COLO829 (cell line): ENCODE measurements at places on chromosomes 11 and 22.

DNA sequence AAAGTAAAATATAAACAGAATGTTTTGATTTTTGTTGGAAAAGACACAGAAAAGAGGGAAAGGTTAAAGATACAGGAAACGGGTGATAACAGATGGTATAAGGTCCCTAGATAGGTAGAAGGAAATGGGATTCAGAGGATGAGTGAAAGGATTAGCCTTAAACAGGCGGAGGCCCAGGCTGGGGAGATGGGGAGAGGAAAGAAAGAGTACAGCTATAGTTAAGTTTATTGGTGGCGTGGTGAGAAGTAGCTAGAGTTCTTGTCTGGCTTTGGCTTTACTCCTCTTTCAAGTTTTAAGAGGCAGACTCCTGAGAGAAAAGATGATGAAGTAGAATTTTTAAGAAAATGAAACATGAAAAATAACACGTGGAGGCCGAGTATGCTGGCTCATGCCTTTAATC, 13.7 kb downstream of the ZBTB44 start:
- DNase-seq = no peak

DNA sequence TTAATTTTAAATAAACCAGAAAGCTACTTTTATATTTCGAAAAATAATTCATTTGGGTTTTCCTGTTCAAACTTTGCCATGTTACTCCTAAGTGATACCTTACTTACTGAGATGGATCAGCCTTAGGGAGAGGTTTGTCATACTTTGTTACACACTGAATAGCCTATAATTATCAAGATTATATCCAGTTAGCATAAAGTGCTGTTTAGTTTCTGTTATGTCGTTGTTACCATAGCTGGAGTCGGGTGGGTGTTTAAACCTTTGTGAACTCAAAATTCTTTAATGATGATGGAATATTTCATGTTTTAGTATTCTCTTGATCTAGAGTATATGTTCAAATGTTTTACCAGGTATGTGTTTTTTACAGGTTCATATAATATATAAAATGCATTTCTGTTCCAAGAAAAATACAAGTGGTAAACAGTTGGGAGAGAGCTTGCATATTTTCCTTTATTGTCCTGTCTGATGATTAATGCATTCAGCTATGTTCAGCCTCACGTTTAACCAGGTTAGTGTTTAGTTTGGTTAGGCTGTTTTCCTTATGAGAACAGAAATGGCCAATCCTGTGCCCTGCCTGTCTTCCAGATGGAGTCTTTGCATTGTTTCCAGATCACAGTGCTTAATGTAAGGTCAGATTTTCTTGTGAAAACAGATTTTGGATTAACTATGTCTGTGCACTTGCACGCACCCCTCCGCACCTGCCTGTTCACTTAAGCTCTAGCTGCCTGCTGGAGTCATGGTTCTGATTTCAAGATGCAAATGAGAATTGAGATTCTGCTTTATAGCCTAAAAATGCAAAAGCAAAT, 105.6 kb downstream of the ATXN10 start:
- DNase-seq = no peak

DNA sequence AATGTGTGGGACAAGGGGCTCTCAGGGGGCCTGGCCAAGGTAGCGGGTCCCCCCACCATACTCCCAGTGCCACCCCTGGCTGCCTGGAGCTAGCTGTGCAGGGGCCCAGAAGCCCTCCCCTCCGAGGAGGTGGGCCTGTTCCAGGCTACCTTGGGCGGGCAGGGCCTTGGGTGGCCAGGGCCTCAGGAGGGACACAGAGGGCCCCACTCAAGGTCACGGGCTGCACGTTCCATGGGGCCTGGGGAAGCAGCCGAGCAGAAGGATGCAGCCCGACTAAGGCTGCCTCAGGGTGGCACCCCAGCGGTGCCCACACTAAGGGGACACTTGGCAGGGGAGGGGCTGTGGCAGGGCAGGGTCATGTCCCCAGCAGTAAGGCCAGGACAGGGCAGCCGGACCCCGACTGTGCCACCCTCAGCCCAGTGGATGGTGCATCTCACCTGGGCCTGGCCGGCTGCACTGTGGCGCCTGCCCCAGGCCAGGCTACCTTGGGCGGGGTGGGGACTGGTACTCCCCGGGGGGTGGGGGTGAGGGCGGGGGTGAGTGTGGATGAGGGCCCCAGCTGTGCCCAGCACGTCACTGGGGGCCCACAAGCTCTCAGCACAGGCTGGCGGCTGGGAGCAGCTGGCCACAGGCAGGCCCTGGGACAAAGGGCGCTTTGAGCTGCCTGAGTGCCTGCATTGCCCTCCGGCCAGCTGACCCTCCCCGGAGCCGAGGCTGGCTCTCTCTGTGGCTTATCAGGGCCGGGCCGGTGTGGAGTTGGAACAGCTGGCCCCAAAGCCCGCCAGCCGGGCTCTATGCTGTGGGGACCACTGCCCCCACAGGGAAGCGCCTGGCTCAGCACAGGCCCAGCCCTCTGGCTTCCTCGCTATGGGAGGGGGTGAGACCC, 117.1 kb downstream of the KCNQ1 start:
- peak; percentile 18 for DNase-seq

- no peak for DNase-seq
Observed at GRCh38 chr11:110373051-110373702, 56.6 kb upstream of the FDX1 start.

DNA sequence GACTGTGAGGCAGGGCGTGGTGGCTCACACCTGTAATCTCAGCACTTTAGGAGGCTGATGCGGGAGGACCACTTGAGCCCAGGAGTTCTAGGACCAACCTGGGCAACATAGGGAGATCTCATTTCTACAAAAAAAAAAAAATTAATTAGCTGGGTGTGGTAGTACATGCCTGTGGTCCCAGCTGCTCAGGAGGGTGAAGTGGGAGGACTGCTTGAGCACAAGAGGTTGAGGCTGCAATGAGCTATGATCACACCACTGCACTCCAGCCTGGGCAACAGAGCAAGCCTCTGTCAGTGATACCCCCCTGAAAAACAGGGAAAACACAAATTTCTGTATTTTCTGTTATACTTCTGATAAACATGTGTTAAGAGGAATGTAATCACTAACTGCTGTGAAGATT, 57.8 kb upstream of the ARHGAP32 start:
- no peak for DNase-seq

GRCh38 chr11:44944853-44945235, 5.8 kb downstream of the TP53I11 start:
- no peak for DNase-seq

- DNase-seq = no peak
Observed at GRCh38 chr11:7619322-7619721, 54.0 kb downstream of the CYB5R2 start.
